Activated T-helper 1 cell treated with anti-CD3 and anti-CD28 coated beads, Interleukin-2, amount 50 U/mL, for 16 hours (primary cell): ENCODE measurements at places on chromosomes 2 and 18.
A peak's percentile ranks its signal among the peaks of the same experiment; 100 is the strongest.

- DNase-seq = no peak
These were observed 63.4 kb upstream of the ZBTB7C start for GRCh38 chr18:48472610-48473009.

- DNase-seq = no peak
These were observed 767.0 kb downstream of the PLCL1 start for GRCh38 chr2:198571393-198571792.

GRCh38 chr2:68767031-68767961 is 32.7 kb downstream of the ARHGAP25 start:
- DNase-seq = peak; percentile 23

- no peak for DNase-seq
These were observed 339.9 kb downstream of the ADCYAP1 start for GRCh38 chr18:1244397-1245122.

DNA sequence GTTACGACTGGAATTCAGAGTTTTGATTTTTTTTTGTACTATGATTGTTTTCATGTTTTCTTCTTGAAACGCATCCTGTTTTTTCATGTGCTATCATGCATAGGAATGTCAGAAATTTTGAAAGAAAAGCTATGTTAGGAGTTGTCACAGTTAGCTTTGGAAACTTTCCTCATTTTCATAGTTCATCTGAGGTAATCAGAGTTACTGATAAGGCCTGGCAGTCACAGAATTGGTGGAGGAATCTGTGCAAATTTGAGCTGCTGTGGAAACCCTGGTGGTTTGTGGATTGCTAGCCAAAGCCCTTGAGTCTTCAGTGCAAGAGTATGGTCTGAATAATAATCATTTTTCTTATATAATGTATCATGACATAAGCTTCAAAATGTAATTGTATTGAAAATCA is 401.0 kb downstream of the CNTNAP5 start:
- no peak for DNase-seq

GRCh38 chr2:26616706-26617587 is 24.2 kb downstream of the CIB4 start:
- DNase-seq = no peak

DNA sequence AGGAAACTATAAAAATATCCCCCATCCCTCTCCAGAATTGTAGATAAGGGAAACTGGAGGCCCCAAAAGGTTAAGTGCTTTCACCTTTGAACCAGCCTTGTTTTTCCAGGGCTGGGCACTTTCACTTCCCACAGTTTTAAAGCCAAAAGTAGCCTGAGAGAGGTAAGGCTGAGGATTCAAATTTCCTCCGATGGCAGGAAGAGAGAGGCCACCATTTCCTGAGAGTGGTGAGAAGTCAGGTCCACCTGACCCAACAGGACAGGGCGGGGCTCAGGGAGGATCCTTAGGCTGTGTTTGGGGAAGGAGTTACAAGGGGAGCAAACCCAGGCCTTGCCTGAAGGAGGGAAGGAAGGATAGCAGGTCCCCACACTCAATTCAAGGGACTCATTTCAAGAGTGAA is 4.7 kb upstream of the TEX261 start:
- no peak for DNase-seq

- DNase-seq = no peak
These were observed 6.9 kb upstream of the STAT1 start for GRCh38 chr2:191020742-191021381.

- DNase-seq = no peak
These were observed 78.0 kb upstream of the GAREM1 start for GRCh38 chr18:32548688-32549087.

DNA sequence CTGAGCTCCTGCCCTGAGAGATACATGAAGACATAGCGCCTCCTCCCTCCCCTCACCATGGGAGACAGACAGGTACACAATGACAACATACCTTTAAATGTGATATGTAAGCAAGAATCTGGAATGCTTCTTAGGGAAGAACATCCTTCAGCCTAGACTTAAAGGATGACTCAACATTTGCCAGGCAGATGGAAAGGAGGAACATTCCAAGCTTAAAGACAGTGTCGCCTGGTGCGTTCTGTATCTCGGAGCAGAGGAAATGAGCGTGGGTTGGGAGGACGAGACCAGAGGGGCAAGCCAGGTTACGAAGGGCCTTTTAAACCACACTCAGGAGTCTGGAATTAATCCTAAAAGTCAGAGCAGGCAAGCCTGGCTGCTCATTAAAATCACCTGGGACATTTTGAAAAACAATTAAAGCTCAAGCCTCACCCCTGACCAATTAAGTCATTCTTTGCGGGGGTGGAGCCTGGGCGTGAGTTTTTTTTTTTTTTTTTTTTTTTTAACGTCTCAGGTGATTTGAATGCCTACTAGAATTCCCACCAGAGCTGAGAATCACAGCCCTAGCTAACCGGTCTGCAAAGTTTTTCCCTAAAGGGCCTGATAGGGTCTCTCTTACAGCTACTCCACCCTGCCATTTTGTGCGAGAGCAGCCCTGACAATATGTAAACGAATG is 131.2 kb upstream of the SEC11C start:
- DNase-seq = no peak

DNA sequence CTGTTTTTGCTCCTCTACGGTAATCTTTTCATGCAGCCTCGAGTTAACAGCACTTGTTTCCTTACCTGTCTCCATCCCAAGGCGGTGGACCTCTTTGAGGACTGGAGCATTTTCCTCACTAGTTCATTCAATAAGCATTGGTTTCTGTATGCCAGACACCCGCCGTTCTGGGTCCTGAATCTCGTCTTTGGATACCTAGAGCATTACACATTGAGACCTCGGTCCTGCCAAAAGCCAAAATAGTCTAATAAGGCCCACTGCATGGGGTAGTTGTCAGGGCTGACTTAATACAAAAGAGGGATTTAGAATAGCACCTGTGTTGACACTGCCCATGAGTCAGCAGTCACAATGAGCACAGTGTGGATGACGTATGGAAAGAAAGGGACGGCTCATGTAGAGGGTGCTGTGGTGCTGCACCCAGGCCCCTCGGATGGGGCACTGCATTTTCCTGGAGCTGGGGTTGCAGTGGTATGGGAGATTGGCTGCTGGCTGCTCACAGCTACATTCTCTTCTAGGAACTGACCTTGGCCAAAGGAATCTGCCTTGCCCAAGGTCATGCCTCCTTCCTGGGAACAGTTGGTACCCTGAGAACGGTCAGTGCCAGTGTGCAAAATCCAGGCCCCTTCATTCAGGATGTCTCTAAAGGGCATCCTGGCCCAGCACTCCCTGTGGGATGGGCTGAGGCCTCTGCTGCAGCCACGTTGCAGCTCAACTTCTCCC is 126.9 kb upstream of the NCK2 start:
- no peak for DNase-seq

GRCh38 chr2:63051042-63051794 is 588 bp downstream of the OTX1 start:
- no peak for DNase-seq

GRCh38 chr18:3426074-3426473 is 23.9 kb upstream of the TGIF1 start:
- no peak for DNase-seq

DNA sequence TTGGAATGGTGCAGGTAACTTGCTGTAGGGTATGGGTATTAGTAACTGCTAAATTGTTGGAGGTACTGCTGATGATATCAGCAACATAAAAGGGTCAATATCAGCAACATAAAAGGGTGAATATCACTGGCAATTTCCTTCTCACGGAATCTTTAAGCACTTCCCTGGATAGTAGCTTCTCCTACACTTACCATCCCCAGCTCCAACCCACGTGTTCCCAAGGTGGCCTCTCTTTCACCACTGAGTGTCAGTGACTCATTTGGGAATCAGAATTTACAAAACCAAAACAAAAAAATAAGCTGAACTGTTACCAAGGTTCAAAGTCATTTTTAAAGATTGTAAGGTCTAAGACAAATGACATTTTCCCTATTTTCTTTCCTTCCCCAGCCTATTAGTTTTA is 70.8 kb downstream of the LRP2 start:
- no peak for DNase-seq

DNA sequence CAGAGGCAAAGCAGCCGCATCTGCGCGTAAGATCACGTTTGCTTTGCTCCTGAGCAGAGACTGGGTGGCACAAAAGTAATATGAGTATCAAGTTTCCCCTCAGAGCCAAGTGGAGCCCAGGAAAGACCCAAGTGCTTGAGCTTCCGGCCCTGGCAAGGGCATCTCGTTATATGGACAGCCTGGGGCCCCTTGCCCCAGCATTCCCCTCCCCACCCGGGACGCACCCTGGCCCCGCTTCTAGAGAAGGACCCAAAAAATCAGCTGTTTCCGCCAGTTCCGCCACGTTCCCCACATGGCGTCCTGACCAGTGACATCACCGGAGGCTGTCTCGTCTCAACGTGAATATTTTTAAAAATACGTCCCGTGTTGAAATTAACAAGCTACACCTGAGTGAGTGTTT is 135.1 kb downstream of the NFATC1 start:
- DNase-seq = no peak

DNA sequence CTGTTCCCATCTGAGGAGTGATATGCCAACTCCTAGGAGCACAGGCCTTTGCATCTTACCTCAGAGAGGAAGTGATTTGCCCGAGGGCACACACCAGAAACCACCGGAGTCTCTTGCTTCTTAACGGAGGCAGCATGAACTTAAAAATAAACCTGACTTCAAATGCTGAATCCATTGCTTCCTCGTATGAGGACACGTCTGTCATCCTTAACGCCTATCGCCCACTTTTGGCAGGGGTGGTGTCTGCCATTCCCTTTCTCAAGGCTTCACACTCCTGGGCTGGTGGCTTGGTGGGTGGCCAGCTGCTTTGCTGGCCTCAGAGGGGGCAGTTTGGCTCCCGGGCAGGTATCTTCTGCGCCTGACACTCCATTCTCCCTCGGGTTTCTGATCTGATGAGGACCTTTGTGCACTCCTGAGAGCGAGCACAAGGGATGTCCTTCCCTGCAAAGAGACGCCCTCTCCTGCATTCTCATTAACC is 1.1 kb upstream of the PREB start:
- no peak for DNase-seq

GRCh38 chr18:48908916-48909315 is 41.8 kb downstream of the SMAD7 start:
- DNase-seq = no peak

DNA sequence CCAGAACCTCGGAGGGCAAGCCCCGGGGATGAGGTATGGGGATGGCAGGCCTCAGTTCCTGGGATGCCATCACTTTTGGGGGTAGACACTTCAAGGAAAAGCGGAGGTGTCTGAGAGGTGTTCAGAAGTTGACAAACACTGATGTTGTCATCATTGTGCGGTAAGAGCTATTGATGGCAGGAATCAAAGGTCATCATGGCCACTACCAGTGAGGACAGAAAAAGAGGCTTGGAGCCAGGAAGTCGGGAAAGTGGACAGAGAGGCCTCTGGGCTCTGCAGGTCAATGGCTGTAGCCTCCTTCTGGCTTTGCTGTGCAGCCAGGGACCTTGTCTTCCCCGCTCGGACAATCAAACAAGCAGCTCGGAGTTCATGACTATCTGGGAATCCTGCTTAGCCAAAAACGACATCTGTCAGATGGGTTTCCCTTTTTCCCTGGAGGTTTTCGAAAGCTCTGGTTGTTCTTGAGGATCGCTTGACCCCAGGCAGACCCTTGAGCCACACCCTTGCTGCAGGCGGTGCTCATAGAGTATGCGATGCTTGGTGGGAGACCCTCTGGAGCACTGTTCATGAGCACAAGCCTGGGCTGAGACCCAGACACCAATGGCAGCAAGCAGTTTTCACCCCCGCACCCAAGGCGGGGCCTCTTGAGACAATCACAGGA is 19.4 kb downstream of the ACKR3 start:
- DNase-seq = no peak

GRCh38 chr2:37748541-37748940 is 77.1 kb upstream of the CDC42EP3 start:
- no peak for DNase-seq
